T-helper 22 cell (primary cell): ENCODE measurements at places on chromosomes 5 and 9.

- no peak for DNase-seq
Measured at GRCh38 chr5:98296426-98296825, 477.0 kb upstream of the RGMB start.

DNA sequence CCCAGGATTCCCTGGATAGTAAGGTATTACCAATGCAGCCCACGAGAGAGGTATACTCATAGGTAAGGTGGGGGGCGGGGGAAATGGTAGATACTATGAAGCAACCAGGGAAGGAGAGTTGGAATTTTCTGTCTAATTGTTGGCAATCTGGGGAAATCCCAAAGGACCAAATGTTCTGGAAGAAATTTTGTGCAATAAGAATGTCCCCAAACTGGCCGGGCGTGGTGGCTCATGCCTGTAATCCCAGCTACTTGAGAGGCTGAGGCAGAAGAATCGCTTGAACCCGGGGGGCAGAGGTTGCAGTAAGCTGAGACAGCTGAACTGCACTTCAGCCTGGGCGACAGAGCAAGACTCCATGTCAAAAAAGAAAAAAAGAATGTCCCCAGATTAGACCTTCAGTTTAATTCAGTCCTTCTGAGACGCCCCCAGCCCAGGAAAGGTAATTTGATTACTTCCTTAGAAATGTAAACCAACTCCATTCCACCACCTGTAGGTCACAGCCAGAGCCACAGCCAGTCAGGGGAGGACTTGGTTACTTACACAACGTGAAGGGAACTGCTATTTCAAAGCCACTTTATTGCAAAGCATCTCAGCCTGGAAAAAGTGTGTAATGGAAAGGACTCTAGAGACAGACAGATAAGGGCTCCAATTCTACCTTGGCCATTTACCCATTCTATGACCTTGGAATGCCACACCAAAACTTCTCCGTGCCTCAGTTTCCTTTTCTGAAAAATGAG lies 50.0 kb upstream of the KLF4 start:
- DNase-seq, result no peak

- DNase-seq, result no peak
Measured at GRCh38 chr9:116090030-116090770, 63.4 kb upstream of the PAPPA start.

GRCh38 chr5:156706631-156707030 lies 143.5 kb upstream of the PPP1R2B start:
- DNase-seq, result no peak

DNA sequence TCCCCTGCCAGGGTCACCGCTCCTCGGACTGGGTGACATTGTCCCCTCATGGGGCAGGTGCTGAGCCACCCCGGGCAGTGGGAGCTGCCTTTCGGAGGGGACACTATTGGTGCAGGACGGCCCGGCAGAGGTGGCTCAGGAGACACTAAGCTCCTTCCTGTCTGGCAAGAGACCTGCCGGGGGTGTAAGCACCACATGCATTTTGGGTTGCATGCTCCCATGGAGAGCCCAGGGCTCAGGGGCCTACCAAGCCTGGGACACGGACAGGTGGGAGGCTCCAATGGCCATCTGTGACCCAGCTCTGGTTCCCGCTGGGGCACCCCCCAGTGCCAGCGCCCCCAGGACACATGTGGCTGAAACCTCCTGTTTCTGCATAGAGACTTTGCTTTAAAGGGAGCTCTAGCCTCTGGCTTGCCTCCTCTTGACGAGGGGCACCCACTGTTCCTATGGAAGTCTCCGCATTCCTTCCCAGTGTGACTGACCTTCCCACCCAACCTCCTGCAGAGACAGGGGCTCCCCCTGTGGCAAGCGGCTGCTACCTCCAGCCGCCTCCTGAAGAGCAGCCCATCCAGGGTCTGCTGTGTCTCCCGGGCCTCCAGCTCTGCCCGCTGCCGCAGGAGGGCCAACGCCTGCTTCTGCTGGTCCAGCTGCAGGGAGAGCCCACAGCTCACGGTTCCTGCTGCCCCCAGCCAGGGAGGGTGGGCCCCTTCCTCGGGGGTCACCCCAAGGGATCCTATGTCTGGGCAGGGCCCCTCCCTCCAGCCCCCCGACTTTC lies 28.1 kb downstream of the CCDC187 start:
- no peak for DNase-seq

DNA sequence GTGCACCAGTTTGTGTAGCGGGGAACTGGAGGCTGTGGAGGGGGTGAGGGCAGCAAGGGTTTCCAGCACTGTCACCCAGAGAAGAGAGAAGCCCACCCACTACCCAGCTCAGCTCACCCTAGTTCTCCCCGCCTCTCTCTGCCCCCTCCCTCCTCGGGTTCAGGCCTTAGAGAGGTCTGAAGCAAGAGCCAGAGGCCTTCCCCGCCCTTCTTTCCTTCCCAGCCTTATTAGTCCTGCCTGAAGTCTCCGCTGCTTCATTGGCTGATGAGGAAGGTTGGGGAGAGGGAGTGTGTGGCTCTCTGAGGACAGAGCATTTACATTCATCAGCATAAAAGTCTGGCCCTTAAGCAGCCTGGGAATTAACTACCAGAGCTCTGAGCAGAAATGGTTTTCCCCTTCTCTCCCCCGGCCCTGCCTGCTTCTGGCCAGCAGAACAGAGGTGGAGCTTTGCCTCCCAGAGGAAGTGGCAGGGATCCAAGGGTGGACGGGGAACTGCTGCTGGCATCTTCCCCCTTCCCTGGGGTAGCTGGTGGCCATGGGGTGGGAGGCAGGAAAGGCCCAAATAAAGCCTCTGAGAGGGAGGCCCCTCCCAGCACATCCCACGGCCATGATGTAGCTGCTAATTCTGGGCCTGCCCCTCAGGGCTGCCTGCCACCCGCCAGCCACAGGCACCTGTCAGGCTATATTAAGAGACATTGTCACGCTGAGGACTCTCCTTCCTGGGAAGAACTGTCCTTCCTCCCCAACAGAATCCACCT lies 4.1 kb downstream of the DNAJB5 start:
- DNase-seq, result no peak

DNA sequence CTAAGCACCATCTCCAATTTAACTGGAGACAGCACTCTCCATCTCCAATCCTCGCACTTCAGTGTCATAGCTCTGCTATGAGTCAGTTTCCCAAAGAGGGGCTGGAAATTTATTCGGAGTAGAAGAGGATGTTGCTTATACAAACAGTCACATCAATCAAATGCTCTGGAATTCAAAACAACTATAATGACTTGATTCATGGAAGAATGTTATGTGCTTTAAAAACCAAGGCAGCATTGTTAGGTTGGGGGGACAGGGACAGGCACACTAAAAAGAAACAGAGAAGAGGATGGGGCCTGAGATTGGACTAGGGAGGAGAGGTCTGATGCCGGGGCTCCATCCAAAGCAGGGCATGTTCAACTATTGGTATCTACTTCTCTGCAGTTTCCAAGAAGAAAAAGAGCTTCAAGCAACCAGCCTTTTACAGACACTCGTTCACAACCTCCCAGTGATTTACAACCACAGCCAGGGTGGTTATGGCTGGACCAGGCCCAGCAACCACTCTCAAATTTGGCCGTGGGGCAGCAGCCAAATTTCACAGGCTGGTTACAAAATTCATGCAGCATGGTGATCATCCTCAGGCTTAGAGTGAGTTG lies 117.5 kb upstream of the ZNF366 start:
- DNase-seq, result no peak

DNA sequence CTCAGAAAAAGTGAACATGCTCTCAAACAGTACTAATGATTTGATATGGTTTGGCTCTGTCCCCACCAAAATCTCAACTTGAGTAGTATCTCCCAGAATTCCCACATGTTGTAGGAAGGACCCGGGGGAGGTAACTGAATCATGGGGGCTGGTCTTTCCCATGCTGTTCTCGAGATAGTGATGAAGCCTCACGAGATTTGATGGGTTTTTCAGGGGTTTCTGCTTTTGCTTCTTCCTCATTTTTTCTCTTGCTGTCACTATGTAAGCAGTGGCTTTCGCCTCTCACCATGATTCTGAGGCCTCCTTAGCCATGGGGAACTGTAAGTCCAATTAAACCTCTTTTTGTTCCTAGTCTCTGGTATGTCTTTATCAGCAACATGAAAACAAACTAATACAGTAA lies 401.3 kb downstream of the BNC2 start:
- no peak for DNase-seq

DNA sequence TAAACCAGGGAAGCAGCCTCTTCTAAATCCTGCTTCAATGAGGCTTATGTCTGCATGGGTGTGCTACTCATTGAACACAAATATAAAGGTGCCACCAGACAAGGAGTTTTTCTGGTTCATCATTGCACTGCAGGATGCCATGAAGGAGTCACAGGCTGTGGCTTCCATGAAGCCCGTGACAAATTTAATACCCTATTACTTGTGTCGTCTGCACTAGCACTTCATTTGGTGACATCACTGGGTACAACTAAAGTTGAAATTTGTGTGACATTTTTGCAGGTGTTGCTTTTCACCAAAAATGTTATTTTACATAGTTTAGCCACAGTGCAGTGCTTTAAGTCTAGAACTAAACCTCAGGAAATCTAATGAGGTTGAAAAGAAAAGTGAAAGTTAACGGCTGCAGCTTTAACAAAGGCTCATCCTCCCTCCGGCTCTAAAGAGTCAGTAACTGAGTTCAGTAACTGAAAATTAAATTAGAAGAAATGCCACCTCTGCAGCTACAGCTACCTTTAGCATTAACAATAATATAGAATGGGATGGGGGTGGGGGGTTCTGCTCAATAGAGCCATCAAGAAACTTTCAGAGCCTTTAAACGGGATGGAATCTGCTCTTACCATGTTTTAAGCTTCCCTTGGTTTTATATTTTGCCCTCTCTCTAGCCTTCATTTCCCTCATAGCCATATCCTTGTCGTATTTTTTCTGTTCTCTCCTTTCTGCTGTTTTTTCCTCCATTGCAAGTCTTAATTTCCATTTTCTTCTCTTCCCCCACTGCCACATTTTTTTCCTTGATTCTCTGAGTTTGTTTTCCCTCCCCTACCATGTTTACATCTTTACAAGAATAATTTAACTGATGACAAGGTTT lies 233.8 kb upstream of the TMEM161B start:
- DNase-seq, result no peak

GRCh38 chr9:85547599-85547998 lies 194.2 kb downstream of the AGTPBP1 start:
- no peak for DNase-seq

- DNase-seq, result no peak
Measured at GRCh38 chr9:134895567-134895907, 14.9 kb downstream of the FCN2 start.

DNA sequence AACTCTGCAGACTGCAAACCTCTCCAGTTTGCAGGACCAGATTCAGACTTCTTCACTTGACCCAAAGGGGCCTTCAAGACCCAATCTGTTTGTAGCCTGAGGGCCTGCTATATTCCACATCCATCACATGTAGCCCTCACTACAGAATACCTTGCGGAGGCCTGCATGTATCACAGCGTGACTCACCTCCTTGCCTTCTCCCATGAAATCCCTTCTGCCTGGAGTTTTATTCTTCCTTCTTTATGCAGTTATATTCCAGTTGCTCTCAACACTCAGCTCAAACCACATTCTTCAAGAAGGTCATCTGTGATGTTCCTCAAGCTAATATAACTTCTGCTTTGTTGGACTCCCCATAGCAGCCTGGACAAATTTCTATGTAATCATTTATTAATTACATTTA lies 198.5 kb upstream of the PTGER4 start:
- DNase-seq, result no peak

DNA sequence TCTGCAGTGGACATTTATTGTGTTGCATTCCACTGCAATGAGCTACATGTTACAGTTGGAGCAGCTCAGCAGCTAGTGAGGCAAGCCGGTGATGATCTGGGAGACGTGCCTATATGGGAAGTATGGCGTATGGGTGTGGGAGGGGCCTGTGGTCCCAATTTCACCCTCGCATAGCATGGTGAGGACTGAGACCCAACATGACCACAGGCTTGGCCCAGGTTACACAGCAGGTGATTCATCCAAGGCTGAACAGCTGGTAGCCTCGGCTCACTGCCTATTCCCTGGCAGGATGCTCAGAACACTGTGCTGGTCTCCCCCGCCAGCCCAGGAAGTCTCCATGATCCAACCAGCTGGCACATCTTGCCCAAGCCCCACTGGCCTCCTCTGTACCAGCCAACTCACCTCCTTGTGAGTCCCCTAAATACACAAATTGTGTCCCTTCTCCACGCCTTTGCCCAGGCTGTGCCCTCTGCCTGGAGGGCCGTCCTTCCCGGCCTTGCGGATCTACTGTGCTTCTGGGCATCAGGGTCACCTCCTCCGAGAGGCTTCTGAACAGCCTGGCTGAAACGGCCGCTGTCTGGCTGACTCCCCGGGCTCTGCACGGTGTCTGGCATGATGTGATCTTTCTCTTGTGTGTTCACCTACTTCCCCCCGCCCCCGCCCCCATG lies 81.4 kb downstream of the NSUN2 start:
- DNase-seq, result no peak

DNA sequence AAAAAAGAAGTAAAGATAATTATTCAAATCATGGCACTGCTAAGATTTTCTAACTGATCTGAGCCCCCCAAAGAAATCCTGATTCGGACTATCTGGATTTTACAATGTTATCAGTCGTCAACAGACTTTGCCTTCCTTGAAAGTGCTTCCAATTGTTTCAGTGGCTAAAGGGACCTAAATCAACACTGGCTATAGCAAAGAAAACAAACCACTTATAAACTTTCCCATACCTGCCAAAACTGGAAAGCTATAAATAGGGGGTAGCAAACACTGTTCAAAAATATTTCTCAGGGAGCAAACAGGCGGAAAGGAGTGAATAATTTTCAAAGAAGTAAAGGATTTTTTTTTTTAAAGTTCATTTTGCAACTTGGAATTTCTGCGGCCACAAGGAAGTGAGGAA lies 105.6 kb upstream of the LIFR start:
- no peak for DNase-seq

- no peak for DNase-seq
Measured at GRCh38 chr5:95331358-95331757, 46.5 kb upstream of the MCTP1 start.

DNA sequence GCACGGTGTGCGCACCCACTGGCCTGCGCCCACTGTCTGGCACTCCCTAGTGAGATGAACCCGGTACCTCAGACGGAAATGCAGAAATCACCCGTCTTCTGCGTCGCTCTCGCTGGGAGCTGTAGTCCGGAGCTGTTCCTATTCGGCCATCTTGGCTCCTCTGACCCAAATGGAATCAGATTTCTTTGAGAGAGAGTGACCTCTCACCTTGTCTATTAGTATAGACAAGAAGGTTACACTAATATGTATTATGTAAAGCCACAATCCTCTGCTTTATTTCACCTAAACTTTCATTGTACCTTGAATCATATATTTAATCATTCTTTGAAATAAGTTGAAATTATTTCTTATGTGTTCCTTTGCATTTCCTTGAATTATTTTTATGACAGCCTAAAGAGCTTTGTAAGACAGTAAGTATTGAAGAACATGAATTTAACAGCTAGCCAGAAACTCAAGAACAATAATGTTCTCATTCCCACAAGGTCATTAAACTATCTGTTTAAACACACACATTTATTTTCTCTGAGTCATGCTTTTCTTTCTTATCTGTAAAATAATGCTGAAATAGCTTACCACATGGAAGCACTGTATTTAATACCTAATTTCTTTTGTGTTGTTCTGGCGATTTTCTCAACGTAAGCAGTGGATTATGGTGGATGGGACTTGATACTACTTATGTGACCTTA lies 91.8 kb upstream of the DMRTA1 start:
- no peak for DNase-seq

- DNase-seq, result no peak
Measured at GRCh38 chr5:89457411-89458331, 574.7 kb upstream of the MEF2C start.
